Stimulated activated CD4-positive, alpha-beta T cell treated with anti-CD3 and anti-CD28 coated beads, Interleukin-1b, Interleukin-23, amount 100 ng/mL, for 24 hours (primary cell): ENCODE measurements at places on chromosomes 1 and 21.

GRCh38 chr1:180094705-180095295, 59.9 kb upstream of the QSOX1 start:
- DNase-seq, result no peak

- no peak for DNase-seq
Observed at GRCh38 chr1:155130272-155131006, 2.8 kb downstream of the EFNA1 start.

- DNase-seq, result no peak
Observed at GRCh38 chr1:23387494-23387893, 17.9 kb upstream of the ZNF436 start.

DNA sequence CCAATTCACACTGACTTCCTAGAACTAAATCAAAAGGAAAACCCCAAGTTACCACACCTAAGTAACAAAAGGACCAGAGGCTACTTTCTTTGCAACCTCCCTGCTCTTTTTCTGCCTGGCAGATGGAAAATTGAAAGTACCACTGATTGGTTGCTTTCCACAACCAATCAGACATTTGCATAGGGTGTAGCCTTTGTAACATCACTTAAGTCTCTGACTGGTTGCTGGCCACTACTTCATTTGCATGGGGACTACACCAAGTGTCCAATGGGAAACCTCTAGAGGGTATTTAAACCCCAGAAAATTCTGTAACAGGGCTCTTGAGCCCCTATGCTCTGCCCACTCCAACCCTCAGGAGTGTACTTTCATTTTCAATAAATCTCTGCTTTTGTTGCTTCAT, 365.0 kb downstream of the LTN1 start:
- DNase-seq, result no peak

GRCh38 chr1:27395441-27396195, 3.2 kb downstream of the GPR3 start:
- DNase-seq, result peak; percentile 54

- no peak for DNase-seq
Observed at GRCh38 chr1:31548534-31548906, 27.8 kb upstream of the TINAGL1 start.

DNA sequence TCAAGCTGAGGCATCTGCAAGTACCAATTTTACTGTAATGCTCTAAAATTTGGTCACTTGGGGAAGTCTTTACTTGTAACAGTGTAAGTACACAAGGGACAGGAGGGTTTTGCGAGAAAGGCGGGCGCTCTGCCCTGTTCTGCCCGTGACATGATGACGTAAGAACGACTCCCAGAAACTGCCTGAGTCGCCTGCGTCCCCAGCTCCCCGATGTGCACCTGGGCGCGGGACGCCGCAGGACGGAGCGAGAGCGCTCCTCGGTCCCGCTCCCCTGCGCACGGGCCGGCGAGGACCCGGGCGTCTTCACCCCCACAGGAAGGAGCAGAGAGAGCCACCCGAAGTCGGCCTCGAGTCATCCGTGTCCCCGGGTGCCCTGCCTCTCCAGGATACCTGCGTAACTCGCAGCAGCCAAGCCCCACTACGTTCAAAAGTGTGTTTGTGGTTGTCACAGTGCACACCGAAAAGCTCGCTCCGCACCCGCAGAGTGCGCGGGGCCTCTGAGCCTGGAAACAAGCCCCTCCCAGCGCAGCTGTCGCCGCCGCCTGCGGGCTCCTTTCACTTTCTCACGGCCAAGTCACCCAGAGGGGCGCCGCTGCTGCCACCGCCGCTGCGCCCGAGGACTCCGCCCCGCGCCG, 3.3 kb upstream of the ZBTB18 start:
- DNase-seq, result no peak

DNA sequence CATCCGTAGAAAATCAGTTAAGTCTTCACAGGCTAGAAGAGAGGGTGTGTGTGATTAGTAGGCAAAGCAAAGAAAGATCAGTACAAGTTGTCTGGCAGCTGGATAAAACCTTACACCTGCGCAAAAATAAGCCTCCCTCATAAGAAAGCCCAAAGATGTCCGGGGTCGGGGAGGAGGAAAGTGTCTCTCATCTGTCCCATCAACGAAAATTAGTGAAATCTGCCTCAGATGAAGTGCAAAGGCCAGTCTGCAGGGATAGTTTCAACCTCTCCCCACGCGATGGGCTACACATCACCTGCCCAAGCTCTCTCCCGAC, 333.9 kb downstream of the SRGAP2C start:
- no peak for DNase-seq

- DNase-seq, result no peak
Observed at GRCh38 chr1:220044678-220045355, 1.5 kb downstream of the EPRS1 start.

DNA sequence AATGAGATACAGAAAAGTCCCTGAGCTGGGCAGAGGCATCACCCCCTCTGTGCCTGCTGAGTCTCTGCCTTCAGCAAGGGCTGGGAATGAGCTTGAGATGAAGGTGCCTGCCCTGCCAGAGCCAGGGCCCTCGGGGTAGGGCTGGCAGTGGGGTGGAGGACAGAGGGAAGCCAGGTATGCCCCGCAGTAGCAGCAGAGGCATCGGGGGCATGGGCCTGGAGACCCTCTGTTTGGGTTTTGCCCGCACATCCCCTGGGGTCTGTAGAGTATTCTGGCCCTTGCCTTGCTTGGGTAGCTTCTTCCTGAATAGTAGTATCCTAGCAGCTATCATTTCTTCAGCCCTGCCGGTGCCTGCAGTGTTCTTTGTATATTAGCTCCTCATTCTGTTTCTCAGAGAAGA, 33.0 kb downstream of the QSOX1 start:
- no peak for DNase-seq

DNA sequence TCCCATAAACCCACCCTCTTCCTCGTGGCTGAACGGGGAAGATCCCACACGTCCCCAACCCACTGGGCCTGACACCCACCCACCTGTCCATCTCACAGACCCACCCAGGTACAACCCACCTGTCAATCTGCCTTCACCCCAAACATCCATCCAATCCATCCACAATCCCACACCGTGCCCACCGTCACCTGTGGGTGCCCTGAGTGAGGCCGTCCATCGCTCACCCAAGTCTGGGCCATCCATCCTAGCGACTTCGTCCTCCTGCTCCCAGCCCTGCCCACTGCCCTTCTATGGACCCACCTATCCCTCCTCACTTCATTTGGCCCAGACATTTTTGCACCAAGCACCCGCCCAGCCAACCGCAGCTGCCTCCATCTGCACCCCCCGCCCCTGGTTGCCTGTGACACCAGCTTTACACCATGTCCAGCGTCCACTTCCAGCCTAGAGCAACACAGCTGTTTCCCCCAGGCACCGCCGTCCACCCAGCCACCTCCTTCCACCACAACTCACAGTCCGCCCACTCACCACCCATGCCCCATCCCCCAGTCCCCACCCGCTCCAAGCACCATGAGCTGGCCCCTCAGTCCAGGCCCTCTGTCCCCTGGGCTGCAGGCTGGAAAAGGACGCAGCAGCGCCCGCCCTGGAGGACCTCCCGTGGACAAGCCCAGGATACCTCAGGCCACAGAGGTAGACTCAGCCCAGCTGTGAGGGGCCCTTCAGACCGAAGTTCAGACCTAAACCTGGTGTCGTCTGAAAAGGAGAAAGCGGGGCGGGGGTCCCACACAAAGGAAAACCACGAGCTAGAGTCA, 7.7 kb downstream of the TTLL10 start:
- no peak for DNase-seq

DNA sequence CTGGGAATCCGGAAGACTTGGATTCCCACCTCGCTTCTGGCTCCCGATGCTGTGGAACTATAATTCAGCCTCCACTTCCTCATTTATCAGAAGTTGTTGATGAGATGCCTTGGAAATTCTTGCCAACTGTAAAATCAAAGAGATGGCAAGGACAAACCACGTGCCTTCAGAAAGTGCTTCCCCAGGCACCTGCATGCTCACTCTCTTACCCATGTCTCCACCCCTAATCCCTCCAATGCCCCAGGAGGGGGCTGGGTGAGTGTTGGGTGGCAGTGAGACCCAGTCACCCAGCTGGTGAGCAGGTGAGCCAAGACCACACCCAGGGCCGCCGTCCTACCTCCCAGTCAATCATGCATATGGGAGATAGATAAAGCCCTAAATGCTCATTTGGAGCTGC, 160.8 kb downstream of the PSMG1 start:
- no peak for DNase-seq

- no peak for DNase-seq
Observed at GRCh38 chr1:162177126-162177525, 107.6 kb downstream of the NOS1AP start.

DNA sequence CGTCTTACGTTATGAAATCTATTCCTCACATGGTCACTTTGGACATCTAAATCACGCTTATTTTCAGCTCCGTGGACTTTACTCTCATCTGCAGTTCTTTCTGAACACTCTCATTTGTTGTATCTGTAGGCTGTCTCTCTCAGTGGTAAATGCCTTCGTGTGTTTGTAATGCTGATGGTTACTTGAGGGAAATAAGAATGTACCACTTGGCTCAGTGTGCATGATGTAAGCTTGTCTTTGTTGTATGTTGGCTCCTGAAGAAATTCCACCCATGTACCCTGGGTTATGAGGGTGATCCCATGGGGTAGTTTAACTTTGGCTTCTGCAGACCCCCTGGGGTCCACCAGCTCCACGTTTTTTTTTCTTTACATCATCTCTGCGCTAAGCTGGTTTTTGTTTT, 378.4 kb downstream of the SETD4 start:
- DNase-seq, result no peak

DNA sequence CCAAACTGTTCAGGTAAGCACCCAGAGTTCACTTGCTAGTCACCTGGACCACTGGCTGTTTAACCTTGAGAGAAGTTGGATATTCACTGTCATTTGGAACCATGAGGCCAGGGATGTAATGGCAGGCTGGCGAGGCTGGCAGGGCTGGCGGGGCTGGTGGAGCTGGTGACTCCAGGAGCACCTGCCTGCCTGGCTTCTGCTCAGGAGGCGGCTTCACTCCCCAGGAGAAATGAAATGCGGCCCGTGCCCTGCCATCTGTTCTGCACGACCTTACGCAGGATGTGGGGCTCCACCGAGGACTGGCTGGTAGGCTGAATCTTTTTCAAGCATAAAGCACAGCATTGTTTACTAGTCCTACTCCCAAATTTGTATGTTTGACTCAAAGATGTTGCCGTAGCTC, 22.7 kb upstream of the MX1 start:
- DNase-seq, result no peak

GRCh38 chr1:191912517-191912916, 245.7 kb upstream of the RGS18 start:
- DNase-seq, result no peak

GRCh38 chr1:69824932-69825331, 257.2 kb downstream of the LRRC7 start:
- DNase-seq, result no peak

- no peak for DNase-seq
Observed at GRCh38 chr1:200681231-200681630, 11.5 kb upstream of the DDX59 start.

GRCh38 chr1:10740123-10740522, 56.3 kb downstream of the CASZ1 start:
- DNase-seq, result no peak
